ENCODE measurements at places on chromosomes 7 and 10. TPM values are rescaled to one million over a fixed set of nuclear protein-coding genes. Genes with fewer than 3 reads are reported as not detected.

GRCh38 chr7:39402034-39402433 is 164.2 kb upstream of the YAE1 start:
- DNase-seq: no peak

DNA sequence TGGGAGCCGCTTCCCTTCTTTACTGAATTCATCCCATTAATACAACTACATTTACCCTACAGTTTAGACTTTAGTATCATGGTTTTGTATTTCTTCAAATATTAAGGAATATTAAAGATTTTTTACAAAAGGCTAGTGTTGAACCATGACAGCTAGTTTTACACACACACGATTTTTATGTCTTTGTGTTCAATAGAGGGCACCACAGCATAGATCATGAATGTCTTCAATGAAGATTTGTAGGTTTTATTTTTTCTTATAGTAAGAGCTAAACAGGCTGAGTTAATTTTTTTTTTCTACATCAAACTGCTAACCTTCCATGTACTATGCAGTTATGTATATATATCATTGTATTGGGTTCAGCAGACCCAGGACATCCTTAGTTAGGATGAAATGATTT is 76.9 kb downstream of the SNX10 start:
- no peak for DNase-seq

- DNase-seq: no peak
Measured at GRCh38 chr10:123897146-123897545, 5.5 kb upstream of the CPXM2 start.

- DNase-seq: no peak
Measured at GRCh38 chr7:20352573-20353306, 22.0 kb downstream of the ITGB8 start.

DNA sequence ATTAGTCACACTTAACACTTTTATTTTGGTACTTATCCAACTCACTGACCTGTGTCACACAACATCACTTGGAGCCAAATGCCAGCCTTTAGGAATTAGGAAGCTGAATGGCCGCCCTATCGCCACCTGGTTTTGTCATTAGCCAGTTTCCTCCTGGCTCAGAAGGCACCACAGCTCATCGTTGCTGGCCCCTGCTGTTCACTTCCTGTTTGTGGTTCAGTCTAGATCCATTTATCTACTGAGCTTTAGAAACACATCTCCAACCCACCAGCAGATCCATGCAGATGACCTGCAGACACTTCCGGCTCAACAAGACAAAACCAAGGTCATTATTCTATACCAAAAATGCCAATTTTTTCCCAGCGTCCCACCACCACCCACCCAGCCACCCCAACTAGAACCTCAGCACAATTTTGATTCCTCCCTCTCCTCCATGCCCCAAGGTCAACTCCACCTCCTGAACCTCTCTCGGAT is 193.5 kb upstream of the NEBL start:
- no peak for DNase-seq

DNA sequence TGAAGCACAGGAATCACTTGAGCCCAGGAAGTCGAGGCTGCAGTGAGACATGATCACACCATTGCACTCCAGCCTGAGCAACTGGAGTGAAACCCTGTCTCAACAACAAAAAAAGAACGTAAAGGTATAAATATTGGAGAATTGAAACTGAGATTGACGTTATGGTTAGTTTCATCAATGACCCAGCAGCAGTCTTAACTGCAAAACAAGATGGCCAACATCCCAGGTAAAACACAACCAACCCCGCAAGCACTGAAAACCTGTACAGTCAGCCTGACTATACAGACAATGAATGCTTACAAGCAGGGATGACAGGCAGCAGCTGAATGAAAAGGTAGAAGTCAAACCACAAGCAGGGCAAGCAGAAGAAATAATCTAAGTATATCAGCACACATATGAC is 34.7 kb downstream of the WAPL start:
- DNase-seq: no peak

DNA sequence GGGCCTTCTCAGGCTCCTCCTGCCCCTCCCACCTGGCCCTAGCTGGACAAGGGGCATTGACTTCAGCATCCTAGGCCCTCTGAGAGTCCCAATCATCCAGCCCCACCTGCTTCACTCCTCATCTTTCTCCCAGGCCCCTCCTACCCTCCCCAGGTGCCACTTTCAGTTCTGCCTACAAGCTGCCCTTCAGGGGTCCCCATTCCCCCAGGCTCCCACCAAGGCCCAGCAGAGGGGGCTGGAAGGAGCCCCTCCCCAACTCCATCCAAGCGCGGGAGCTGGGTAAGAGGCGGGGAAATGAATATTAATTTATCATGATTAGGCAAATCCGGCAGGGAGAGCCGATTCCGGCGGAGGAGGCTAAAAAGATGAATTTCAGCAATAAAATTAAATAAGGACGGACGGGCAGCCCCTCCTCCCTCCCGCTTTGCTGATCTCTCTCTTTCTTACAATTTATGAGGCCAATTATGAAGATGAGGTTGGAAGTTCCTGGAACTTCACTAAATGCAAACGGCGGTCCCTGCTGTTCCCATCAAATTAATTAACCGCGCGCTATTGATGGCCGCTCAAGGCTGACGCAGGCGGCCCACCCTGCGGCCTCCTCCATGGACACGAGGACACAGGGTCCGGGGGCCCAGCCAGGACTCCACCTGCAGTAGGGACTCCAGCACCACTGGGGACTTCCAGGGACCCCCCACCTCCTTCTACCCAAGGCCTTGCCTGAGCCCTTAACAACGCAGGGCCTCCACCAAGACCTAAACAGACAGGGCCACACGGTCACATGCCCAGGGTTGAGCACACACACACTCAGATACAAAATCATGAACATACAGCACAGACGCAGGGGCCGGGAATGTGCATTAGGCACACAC is 13.9 kb downstream of the POLL start:
- DNase-seq: no peak

DNA sequence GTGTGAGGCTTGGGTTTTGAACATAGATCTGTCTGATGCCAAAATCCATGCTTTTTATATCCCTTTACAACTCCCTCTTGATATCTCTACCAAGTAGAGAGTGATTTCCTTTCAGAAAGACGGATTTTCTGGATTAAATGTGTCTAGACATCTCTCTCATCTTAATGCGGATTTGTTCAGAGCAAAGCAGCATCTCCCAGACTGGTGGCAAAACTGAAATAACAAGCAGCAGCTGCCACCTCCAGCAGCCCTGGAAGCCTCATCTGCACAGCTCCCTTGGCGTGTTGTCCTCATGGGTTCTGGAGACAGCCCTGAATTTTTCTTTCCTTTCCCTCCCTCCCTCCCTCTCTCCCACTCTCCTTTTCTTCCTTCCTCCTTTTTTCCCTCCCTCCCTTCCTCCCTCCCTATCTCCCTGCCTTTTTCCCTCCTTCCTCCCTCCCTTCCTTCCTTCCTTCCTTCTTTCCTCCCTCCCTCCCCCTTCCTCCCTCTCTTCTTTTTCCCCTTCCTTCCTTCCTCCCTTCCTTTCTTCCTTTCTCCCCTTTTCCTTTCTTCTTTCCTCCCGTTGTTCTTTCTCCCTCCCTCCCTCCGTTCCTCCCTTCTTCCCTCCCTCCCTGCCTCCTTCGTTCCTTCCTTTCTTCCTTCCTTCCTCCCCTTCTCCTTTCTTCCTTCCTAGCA is 639.9 kb downstream of the TYW1 start:
- no peak for DNase-seq

DNA sequence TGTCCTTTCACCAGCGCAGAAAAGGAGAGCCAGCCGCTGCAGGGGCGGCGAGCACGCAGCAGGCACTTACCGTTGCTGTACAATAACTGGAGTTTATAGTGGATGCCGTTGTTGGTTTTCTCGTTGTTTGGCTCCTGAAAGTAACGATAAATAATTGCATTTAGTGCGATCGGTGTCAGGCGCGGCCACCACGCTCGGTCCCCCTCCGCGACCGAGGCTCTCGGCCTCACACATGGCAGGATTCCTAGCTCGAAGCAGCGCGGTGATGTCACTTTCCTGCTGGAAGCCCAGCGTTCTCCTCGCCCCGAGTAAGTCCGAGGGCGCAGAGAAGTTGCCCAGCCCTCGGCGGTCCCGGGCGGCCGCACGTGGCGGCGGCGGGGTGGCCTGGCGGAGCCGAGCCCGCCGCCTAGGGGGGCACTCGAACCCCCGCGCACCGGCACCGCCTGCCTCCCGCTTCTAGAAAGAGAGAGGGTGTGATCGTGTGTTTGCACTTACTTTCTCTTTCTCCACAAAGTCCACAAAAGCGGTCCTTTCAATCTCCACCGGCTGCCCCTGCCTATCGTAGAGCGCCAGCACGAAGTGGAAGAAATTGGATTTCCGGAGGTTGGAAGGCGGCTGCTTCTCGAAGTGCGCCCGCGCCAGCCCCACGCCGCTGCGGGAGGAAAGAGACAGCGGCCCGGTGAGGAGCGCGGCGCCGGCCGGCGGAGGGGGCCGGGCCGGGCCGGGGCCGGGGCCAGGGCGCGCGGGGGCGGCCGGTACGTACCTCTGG is 1.0 kb downstream of the EBF3 start:
- DNase-seq: peak; percentile 22

DNA sequence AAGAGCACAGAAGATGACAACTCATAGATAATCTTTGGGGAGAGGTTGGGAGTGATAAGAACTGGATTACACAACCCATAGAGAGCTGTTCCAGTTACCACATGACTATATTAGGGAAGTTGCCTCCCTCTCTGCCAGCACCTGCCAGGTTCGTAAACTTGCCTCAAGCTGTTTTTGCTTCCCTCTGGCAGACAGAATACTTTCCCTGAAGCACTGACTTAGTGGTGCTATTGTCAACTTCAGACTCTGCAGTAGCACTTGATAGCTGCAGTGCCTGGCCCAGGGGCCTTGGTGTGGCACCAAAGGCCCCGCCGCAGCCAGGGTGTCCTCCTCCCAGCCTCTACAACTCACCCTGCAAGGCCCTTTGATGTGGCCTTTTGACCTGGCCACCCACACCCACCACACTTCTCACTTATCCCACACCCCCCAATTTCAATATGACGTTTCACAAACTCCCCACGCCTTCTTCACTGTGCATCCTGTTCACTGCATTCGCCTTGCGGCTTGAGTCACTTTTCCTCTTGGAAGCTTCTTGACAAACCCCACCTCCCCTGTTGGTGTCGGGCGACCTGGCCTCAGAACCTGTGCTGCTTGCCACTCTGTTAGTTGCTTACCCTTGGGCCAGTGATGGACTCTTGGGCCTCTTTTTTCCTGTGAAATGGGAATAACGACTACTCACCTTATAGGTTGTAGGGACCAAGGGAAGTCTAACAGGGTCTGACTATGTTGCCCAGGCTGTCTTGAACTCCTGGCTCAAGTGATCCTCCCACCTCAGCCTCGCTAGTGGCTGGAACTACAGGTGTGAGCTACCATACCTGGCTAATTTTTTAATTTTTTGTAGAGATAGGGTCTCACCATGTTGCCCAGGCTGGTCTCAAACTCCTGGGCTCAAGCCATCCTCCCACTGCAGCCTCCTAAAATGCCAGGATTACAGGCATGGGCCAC is 50.2 kb upstream of the PODXL start:
- peak; percentile 69 for DNase-seq

DNA sequence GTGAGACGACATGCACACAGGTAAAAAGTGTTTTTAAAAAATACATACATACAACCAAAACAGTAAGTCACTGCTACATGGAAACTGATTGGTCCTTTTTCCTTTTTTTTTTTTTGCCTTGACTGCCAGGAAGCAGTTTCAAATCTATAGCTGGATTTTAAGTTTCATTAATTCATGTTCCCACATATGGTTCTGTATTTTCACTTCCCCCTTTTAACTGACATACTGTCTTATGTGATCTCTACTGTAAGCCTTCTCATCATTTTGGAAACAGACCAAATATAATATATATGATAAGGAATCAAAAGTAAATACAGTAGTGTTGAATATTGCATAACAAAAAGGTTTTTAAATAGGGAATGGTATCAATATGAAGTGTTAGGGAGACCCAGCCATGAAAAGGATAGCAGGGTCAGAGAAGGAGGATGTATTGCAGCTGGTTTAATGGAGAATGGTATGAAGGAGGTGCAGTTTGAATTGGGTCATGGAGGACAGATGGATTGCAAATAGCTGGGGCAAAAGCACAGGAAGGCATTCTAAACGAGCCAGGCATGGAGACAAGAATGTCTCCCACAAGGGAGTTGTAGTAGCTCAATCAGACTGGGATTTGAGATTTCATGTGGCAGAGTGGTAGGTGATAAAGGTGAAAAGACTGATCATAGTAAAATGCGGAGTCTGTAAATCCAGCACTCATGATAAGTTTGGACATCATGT is 5.4 kb downstream of the CAV1 start:
- DNase-seq: no peak

DNA sequence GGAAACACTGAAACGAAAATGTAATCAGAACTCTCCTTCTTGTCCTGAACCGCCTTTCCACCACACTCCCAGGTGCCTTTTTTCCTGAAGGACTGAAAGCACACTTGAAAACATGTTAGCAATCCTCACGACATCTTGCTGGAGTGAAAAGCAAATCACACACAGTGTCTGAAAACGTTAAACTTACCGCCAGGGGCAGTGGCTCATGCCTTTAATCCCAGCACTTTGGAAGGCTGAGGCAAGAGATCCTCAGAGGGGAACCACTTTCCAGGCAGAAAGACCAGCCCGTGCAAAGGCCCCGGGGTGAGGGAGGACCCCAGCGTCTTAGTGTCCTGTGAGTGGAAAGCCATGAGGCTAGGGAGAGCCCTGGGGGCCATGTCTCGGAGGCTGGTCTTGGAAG is 210.4 kb downstream of the PRPF18 start:
- DNase-seq: no peak

DNA sequence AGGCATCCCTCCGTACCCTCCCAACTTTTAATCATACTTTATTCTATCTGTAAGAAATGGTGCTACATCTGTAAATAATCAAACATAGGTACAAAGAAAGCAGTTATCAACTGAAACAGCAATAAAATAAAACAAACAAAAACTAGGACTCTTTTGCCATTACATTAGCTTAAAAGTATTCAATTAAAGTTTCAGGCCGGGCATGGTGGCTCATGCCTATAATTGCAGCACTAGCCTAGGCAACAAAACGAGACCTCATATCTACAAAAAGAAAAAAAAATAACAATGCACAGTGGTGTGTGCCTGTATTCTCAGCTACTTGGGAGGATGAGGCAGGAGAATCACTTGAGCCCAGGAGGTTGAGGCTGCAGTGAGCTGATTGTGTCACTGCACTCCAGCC is 161.9 kb downstream of the SGMS1 start:
- no peak for DNase-seq

- DNase-seq: no peak
Measured at GRCh38 chr10:93541402-93542357, 24.8 kb upstream of the FFAR4 start.

Gene SMO
- 94.6 TPM for total RNA-seq

Gene RGS10
- 97.9 TPM for total RNA-seq

Gene AZGP1
- total RNA-seq: not detected

Gene PRKG1
- 72.4 TPM for total RNA-seq

Gene ACSL5
- total RNA-seq: 12.5 TPM

Gene CYP26C1
- total RNA-seq: not detected
